Stimulated activated CD4-positive, alpha-beta T cell treated with anti-CD3 and anti-CD28 coated beads, TNF-alpha, amount 100 ng/mL, for 24 hours (primary cell): ENCODE measurements at places on chromosomes 3 and 15.

DNA sequence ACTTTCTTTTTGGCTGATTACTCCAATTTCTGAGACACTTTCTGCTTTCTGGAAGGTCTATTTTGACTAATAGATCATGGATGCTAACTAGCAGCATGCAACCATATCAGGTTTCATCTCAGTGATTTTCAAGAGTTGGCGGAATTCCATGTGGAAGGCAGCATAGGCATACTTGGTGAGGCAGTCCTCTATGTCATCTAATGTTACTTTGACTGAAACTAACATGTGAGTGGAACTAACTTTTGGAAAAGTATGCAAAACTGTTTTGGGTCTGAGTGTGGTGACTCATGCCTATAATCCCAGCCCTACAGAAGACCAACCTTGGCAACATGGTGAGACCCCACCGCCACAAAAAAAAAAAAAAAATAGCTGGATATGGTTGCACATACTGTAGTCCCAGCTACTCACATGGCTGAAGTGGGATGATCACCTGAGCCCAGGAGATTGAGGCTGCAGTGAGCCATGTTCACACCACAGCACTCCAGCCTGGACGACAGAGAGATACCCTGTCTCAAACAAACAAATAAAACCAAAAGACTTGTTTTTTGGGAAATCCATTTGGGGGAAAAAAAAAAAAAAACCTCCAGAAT, 1033.7 kb downstream of the ROBO1 start:
- no peak for DNase-seq

DNA sequence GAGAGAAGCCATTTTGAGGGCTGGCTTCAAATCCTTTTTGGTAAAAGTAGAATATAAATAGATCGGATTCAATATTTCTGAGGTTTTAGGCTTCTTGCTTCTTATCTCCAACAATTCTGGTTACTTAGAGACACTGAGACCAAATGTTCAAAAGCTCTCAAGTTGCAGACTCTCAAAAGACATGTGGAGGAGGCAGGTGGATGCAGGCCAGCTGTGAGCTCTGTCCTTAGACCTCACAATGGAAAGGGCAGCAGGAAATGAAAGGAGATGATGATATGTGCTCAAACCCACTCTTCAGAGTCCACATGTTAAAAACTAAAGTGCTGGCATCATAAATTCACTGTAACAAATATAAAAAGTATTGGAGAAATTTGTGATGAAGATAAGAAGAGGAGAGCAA, 424.9 kb upstream of the ALCAM start:
- DNase-seq: no peak

GRCh38 chr3:117691526-117691925, 981.9 kb downstream of the TUSC7 start:
- no peak for DNase-seq

DNA sequence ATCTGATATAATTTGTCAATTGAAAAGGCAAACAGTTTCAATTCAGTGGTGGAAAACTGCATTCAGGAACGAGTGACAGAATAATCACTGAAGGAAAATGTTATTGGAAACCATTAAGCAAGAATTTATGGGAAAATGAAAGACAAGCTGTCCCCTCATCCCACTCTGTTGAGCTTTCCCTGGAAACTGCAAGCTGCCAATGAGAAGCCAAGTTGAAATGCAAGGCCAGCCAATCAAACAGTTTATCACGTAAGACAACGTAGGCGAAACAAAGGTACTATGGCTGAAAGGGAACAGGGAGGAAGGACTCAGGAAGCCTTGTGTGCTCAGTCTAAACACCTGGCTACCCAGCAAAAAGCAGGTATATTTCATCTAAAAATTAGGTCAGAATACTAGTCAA, 187.9 kb upstream of the ATP10A start:
- DNase-seq: no peak

DNA sequence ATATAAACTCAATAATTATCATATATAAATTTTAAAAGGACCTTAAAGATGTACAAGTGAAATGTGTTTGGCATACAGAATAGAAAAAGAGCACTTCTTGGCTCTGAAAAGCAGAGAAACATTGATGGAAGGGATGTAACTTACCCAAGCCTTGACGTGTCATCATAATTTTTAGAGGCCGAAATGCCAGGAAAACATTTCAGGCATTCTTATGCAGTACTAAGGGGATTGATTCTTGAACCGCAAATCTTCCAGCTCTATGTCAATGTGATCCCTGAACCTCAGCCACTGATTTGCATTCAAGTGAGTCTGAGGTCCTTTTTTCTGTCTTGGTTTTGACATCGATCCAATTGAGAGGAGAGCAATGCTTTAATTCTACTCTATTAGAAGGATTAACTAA, 97.8 kb downstream of the CLDN1 start:
- no peak for DNase-seq

DNA sequence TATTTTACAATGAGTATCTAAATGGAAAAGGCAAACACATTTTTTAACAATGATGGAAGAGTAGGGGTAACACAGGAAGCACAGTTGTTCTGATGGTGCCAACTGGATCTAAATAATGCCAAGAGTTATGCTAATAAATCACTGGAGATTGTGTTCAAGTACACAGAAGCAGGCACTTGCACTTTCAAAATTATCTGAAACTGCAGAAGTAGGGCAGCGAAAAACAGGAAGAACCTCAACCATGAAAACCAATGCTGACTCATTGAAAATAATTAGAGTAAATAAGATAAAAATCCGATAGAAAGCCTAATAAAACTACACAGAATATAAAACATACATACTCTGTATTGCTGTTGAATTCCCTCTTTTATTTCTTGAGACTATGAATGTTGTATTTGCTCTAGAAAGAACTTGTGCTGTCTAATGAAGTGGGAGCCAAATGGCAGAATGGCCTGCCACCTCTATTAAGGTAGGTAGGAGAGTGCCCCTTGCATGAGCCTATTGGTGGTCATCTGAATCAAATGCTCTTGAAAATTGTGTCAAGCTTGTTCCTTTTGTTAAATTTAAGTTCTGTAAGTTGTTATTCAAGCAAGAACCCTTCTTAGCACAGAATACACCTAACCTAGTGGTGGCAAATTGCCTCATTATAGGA, 93.7 kb downstream of the ABI3BP start:
- DNase-seq: no peak

- DNase-seq: no peak
Observed at GRCh38 chr15:101488300-101489164, 975 bp downstream of the PCSK6 start.

- DNase-seq: no peak
Observed at GRCh38 chr3:171865191-171865865, 22.2 kb downstream of the TMEM212 start.

DNA sequence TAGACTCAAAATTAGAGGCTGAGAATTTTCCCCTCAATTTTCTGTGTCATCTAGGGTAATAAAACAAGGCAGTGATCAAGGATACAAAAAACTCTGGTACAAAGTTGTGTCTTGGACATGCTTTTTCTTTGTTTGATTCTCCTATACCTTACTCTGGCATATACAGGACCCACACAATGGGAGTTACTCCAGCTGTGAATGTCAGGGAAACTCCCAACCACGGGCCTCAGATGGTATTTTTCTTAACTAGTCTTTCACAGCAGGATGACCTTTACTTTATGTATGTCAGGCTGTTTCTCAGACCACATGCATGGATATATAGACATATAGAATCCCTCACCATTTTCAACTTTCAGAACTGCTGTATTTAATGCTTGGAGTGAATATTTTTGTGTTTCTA, 41.3 kb downstream of the FEZF2 start:
- no peak for DNase-seq
